ENCODE measurements at places on chromosomes 7 and 10. TPM values are rescaled to one million over a fixed set of nuclear protein-coding genes. Genes with fewer than 3 reads are reported as not detected.

PRF1 gene
- 0.13 TPM for total RNA-seq

GRK5 gene
- total RNA-seq = 14.5 TPM

CARD11 gene
- 9.8 TPM for total RNA-seq

DNA sequence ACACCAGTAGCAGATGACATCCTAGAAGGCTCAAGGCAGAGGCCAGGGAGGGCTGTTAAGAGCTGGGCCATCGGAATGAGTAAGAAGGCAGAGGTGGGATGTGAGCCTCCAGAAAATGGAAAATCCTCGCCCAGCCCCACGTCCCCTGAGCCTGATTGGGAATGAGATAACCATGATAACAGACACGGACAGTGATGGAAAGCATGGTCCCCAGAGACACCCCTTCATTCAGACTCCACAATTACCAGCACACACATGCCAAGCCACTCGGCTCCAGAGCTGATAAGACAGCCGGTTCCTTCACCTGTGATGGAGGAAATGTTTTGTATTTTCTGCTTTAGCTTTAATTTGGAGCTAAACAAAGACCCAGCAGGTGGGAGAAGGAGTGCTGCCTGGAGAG is 106.0 kb downstream of the GRID1 start:
- no peak overlapping the region for H3K27ac ChIP-seq
- no peaks in the 10 kb centered on the region for H3K36me3 ChIP-seq
- H3K4me1 ChIP-seq = no peaks in the 10 kb centered on the region
- H3K4me3 ChIP-seq = no peak overlapping the region

- no peak overlapping the region for H3K4me3 ChIP-seq
- H3K4me1 ChIP-seq = peaks cover 10% of the 10 kb centered on the region
- no peaks in the 10 kb centered on the region for H3K36me3 ChIP-seq
- H3K27ac ChIP-seq = no peak overlapping the region
- no peak for DNase-seq
These were observed 54.5 kb downstream of the ORC5 start for GRCh38 chr7:104153287-104153686.

DNA sequence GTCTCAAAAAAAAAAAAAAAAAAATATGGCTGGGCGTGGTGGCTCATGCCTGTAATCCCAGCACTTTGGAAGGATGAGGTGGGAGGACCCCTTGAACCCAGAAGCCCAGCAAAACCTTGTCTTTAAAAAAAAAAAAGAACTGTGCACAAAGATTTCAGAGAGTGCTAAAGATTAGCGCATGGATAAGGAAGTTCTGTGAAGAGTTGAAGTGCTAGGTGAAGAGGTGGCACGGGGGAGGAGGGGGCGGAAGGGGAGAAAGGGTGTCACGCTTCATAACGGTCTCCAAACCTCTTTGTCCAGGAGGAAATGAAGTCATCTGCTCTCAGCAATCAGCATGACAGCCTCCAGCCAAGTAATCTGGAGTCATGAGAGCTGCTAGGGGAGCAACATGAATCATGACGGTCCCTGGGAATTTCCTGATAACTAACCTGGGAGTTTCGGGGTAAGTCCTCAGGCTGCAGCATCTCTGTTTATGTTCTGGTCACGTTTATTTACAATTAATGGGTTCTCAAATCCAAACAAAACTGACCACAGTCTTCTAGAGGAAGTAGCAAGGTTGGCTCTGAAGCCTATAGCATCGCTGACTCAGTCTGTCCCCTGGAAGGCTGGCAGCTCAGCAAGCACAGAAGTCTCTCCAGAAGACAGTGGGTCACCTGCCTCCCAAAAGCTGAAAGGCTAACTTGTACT is 1.9 kb upstream of the PLAU start:
- no peaks in the 10 kb centered on the region for H3K36me3 ChIP-seq
- H3K27ac ChIP-seq = no peak overlapping the region
- peaks cover 44% of the 10 kb centered on the region for H3K27me3 ChIP-seq
- DNase-seq = no peak
- H3K4me3 ChIP-seq = no peak overlapping the region
- peaks cover 28% of the 10 kb centered on the region for H3K4me1 ChIP-seq

- no peak for DNase-seq
- no peaks in the 10 kb centered on the region for H3K27me3 ChIP-seq
- peak overlapping the region; percentile 10 for H3K27ac ChIP-seq
- H3K4me1 ChIP-seq = peaks cover 36% of the 10 kb centered on the region
- H3K4me3 ChIP-seq = no peak overlapping the region
These were observed 515.0 kb upstream of the ZMIZ1 start for GRCh38 chr10:78553792-78554191.
